ENCODE measurements at places on chromosomes 12 and 14.

GRCh38 chr14:58797010-58797429 is 159.3 kb downstream of the DACT1 start:
- DNase-seq: no peak

GRCh38 chr12:6970096-6970527 is 352 bp downstream of the PHB2 start:
- DNase-seq: no peak

- DNase-seq: no peak
Measured at GRCh38 chr14:70641548-70642302, at the start of gene TTC9. TSS of gene TTC9 (plus strand) at chr14:70641916. CDS start at chr14:70642130, 214 bp downstream.

- peak; percentile 47 for DNase-seq
Measured at GRCh38 chr12:56987551-56988053, 18.7 kb downstream of the ZBTB39 start.

- no peak for DNase-seq
Measured at GRCh38 chr14:56491299-56492285, 88.0 kb upstream of the TMEM260 start.
